ENCODE measurements at places on chromosomes 13 and 19.

DNA sequence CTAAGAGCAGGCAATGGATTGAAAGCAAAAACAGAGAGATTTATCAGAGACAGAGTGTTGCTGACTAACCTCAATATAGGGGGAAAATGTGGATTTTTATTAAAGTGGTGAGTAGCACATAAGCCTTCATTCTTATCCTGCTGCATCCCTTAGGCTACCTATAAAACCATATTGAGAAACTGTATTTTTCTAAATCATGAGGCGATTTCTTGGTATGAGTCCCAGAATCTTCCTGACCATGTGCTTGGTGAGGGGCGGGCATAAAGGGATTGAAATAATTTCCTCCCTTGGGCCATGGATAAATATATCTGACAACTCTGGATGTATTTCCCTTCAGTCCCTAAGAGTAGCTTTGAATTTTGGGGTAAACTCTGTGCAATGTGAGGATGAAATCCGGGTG is 72.8 kb downstream of the EFNB2 start:
- no peak for DNase-seq

- no peak for DNase-seq
Measured at GRCh38 chr19:50601407-50602088, 33.3 kb upstream of the LRRC4B start.

DNA sequence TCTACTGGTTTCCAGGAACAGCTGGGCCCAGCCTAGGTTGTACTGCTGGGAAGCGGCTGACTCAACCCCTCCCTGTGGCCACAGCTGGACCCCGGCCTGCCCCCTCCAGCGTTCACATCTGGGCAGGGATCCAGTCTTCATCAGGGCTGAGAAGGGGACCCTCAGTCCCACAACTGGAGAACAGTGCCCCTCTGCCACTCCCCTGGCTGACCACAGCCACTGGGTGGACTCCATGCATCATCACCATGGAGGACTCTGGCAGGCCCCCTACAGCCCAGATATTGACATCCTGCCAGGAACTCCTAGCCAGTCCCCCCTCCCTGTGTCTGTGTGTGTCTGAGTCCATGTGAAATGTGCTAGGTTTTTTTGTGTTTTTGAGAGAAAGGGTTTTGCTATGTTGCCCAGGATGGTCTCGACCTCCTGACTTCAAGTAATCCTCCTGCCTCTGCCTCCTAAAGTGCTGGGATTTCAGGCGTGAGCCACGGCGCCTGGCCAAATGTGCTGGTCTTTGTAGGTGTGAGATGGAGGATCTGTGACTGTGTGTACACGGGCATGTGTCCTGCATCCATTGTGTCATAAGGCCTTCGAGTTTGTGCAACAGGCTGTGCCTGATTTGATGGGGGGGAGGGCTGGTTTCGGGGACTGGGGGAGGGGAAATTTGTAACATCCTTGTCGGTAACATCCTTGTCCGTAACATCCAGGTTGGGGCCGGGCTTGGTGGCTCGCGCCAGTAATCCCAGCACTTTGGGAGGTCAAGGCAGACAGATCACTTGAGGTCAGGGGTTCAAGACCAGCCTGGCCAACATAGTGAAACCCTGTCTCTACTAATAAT is 4.0 kb upstream of the HOOK2 start:
- DNase-seq = no peak

- no peak for DNase-seq
Measured at GRCh38 chr19:16650821-16651220, 9.1 kb downstream of the SMIM7 start.

GRCh38 chr13:80962855-80963254 is 621.9 kb upstream of the SPRY2 start:
- no peak for DNase-seq

DNA sequence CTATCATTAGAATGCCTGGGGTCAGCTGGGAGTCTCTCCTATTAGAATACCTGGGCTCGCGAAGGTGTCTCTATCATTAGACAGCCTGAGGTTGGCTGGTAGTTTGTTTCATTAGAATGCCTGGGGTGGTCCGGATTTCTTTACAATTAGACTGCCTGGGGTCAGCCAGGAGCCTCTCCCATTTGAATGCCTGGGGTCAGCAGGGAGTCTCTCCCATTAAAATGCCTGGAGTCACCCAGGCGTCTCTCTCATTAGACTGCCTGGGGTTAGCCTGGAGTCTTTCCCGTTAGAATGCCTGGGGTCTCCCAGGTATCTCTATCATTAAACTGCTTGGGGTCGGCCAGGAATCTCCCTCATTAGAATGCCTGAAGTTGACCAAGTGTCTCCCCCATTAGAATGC is 1458.3 kb downstream of the UQCRFS1 start:
- no peak for DNase-seq

- DNase-seq = no peak
Measured at GRCh38 chr13:48573213-48574007, 40.5 kb upstream of the RCBTB2 start.

DNA sequence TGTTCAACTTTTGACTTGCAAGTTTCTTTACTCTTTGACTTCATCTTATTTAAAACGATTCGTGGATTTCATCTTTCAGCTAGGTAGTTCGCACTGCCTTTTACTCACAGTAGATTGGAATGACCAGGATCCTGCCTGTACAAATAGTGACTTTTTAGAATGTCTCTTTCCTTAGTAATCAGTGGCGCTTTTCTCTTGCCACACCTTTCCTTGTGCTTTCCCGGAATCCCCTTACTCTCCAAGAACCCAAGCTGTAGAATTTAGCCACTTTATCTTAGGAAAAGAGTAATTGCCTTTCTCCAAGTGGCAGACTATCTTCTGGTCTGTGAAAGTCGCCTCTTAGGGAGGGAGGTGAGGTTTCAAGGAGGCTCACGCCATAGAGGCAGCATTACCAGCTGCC is 123.4 kb downstream of the LMO7 start:
- no peak for DNase-seq

GRCh38 chr13:27118428-27119054 is 53.1 kb downstream of the USP12 start:
- DNase-seq = no peak

- DNase-seq = no peak
Measured at GRCh38 chr13:99960663-99961311, 10.8 kb downstream of the ZIC5 start.

- no peak for DNase-seq
Measured at GRCh38 chr13:95426631-95427030, 125.4 kb upstream of the ABCC4 start.

- no peak for DNase-seq
Measured at GRCh38 chr13:24313439-24313838, 4.1 kb downstream of the C1QTNF9 start.

GRCh38 chr13:84802073-84802472 is 919.8 kb upstream of the SLITRK1 start:
- no peak for DNase-seq

GRCh38 chr13:43487461-43487860 is 299.3 kb downstream of the ENOX1 start:
- no peak for DNase-seq

GRCh38 chr13:44415815-44416214 is 42.2 kb downstream of the SERP2 start:
- no peak for DNase-seq

DNA sequence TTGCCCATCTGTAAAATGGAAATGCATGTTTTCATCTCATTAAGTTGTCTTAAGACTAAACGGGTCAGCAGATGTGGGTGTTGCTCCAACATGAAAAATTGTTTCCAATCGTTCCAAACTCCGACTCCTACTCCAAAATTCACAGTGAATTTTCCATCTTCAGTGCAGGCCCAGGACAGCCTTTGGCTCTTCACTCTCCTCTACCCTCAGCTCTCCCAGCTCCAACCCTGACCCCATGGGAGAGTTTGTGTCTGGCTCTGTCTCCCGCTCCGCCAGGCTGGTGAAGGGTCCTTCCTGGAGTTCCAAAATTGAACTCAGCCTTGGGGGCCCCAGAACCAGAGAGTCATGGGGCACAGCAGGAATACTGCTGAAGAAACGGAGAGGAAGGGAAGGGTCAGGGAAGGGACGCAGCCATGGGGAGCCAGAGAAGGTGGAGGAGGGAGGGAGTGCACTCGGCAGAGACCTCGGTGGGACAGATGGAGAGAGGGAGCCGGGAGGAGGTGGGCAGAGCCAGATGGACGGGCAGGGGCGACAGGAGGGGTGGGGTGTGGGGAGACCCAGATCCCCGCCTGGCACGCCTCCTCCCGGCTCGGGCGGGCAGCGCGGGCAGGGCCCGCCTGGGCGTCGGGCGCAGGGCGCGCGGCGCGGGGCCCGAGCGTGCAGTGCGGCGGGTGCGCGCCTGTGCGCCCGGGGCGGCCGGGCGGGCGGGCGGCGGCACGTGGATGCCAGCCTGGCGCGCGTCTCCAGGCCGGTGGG is 45.6 kb downstream of the CELF5 start:
- no peak for DNase-seq

GRCh38 chr13:81487151-81487550 is 1146.2 kb upstream of the SPRY2 start:
- DNase-seq = no peak

- no peak for DNase-seq
Measured at GRCh38 chr13:46620471-46620870, 67.5 kb downstream of the LRCH1 start.

GRCh38 chr19:33814181-33815165 is 17.8 kb downstream of the KCTD15 start:
- DNase-seq = no peak

- DNase-seq = no peak
Measured at GRCh38 chr13:60363288-60363687, 33.7 kb upstream of the TDRD3 start.
